ENCODE measurements at places on chromosomes 16 and 17. TPM values are rescaled to one million over a fixed set of nuclear protein-coding genes. Genes with fewer than 3 reads are reported as not detected.

- H3K36me3 ChIP-seq = no peaks in the 10 kb centered on the region
- H3K27ac ChIP-seq = no peak overlapping the region
- no peak overlapping the region for H3K4me3 ChIP-seq
- H3K4me1 ChIP-seq = no peaks in the 10 kb centered on the region
- DNase-seq = no peak
These were observed 15.9 kb downstream of the CMTM3 start for GRCh38 chr16:66620429-66620795.

GRCh38 chr16:83355570-83356218 is 452.1 kb upstream of the HSBP1 start:
- H3K27me3 ChIP-seq = no peaks in the 10 kb centered on the region
- no peak overlapping the region for H3K4me3 ChIP-seq
- H3K27ac ChIP-seq = no peak overlapping the region

Gene LGALS9B
- total RNA-seq = not detected

- DNase-seq = no peak
- no peak overlapping the region for H3K27ac ChIP-seq
- H3K4me3 ChIP-seq = no peak overlapping the region
- peaks cover 29% of the 10 kb centered on the region for H3K4me1 ChIP-seq
- peaks cover 69% of the 10 kb centered on the region for H3K27me3 ChIP-seq
These were observed 6.7 kb downstream of the BAHCC1 start for GRCh38 chr17:81401723-81402529.

Gene DUS2
- 31.3 TPM for total RNA-seq

DNA sequence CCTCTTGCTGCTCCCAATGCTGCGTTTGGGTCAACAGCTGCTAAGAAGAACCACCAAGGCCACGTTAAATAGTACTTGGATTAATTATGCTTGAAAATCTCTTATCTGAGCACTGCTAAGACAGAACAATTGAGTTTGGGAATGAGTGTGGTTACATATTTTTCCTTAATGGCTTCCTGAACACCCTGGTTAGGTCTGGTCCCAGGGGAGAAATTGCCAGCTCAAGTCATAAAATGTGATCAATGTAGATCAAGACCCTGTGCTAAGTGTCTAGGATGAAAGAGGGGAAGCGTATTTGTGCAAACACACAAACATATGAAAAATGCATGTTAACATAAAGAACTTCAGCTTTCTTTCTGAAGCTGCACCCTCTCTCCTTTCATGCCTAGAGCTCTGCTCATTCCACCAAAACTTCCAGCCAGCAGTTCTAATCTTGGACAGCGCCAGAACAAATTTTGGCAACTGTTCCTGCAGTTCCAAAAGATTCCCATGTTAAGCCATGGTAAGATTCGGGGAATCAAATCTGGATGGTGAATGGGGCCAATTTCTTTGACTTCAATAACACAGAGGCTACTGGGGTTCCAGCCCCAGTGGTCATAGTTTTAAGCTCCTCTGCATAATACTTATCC is 72.0 kb downstream of the ZFHX3 start:
- no peak overlapping the region for H3K4me3 ChIP-seq
- H3K27ac ChIP-seq = no peak overlapping the region
- H3K27me3 ChIP-seq = no peaks in the 10 kb centered on the region
- H3K36me3 ChIP-seq = no peaks in the 10 kb centered on the region
- DNase-seq = no peak
- no peaks in the 10 kb centered on the region for H3K4me1 ChIP-seq

All from CD8-positive, alpha-beta memory T cell (primary cell).